ENCODE measurements at places on chromosomes 2 and 18.

DNA sequence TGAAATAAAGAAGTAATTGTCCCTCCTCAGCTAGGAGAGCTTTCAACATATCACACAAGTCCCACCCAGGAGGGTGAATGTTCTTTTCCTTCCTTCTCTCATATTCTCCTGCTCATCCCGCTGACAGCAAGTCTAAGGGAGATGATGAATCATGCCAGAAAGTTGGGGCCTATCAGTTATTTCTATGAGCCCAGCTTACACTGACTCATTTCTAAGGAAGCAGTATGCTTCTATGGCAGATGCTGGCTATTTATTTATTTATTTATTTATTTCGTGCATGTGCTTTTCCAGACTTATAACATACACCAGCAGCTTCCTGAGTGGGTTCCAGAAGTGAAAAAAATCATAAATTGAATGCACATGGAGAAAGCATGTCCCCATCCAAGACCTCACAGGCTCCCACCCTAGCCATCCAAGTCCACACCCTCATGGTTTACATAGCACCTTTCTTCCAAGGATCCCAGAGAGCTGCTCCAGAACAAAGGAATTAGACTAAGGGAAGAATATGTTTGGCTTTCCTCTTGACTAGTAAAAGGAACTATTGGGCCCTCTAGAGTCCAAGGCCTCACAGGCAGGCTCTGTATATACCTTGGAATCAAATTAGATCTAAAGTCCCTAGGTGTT lies 1074.2 kb upstream of the ZEB2 start:
- DNase-seq: peak; percentile 5

- DNase-seq: no peak
These were observed 246.3 kb downstream of the SUCLG1 start for GRCh38 chr2:84212611-84213314.

- no peak for DNase-seq
These were observed 7.6 kb downstream of the FAM168B start for GRCh38 chr2:131085646-131086045.

GRCh38 chr2:110773401-110773921 lies 41.1 kb downstream of the ACOXL start:
- DNase-seq: no peak

- no peak for DNase-seq
These were observed 96.4 kb downstream of the EN1 start for GRCh38 chr2:118750959-118751565.

DNA sequence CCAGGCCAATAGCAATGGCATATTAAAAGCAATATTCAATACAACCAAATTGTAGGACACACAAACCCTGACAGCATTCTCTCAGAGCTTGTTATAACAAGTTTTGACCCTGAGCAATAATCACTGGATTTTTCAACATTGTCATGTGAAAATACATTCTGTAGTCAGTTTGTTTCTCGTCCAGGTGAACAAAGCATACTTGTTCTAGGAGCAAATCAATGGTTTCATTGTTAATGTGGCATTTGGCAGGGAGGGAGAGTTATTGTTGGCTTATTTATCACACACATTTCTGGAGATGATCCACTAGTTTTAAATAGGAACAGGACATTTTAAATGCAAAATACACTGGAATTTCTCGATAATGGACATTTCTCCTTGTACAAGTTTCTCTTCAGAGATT lies 69.9 kb upstream of the L3MBTL4 start:
- DNase-seq: no peak

- no peak for DNase-seq
These were observed 394.7 kb upstream of the ZNF804A start for GRCh38 chr2:184203661-184204060.

DNA sequence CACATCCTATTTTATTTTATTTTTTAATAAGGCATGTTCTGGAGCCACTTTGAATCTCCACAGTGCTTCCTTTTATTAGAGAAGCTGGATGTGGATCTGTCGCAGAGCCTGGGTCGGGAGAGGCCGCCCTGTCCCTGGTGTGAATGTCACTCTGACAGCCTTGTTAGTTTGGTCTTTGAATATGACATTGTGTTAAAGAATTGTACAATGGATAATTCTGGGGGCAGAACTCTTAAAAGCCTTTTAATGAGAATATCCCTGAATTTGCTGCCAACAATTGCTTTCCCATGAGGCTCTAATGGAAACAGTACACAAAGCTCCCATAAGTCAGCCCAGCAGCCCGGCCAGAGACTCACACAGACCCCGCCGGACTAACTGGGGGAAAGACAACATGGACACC lies 82.4 kb downstream of the MTCL1 start:
- no peak for DNase-seq

DNA sequence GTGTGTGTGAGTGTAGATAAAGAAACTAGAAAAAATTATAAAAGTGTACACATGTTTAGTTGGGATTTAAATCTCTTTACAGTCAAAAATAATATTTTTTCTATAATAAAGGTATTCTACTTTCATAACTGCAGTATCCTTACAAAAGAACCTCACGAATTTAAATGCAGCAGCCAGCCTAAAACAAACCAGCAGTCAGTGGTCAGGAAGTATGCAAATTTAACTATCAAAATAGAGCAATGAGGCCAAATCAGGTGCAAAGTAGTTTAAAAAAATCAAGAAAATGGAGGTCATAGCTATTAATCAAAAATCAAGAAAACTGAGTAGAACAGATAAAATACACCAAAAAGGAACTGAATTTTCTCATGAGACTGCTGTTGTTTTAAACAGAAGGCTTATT lies 407.1 kb downstream of the CDH19 start:
- DNase-seq: no peak

GRCh38 chr18:57373017-57373416 lies 20.7 kb downstream of the ST8SIA3 start:
- no peak for DNase-seq

DNA sequence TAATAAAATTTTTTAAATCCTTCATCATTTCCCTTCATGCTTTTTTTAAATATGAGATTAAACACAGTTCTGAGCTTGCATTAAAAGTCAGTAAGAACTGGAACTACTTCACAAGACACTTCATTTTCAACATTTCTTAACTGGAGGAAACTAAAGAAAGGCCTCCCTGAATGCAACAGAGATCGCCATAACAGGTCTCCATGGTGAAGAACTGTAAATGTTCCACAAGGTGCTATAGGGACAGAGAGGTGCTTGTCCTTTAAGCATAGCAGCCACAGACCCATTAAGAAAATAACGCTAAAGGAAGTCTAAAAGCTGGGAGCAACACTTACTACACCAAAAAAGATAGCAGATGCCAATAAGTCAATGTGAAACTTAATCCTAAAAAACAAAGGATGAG lies 8.5 kb downstream of the STAM2 start:
- DNase-seq: no peak

DNA sequence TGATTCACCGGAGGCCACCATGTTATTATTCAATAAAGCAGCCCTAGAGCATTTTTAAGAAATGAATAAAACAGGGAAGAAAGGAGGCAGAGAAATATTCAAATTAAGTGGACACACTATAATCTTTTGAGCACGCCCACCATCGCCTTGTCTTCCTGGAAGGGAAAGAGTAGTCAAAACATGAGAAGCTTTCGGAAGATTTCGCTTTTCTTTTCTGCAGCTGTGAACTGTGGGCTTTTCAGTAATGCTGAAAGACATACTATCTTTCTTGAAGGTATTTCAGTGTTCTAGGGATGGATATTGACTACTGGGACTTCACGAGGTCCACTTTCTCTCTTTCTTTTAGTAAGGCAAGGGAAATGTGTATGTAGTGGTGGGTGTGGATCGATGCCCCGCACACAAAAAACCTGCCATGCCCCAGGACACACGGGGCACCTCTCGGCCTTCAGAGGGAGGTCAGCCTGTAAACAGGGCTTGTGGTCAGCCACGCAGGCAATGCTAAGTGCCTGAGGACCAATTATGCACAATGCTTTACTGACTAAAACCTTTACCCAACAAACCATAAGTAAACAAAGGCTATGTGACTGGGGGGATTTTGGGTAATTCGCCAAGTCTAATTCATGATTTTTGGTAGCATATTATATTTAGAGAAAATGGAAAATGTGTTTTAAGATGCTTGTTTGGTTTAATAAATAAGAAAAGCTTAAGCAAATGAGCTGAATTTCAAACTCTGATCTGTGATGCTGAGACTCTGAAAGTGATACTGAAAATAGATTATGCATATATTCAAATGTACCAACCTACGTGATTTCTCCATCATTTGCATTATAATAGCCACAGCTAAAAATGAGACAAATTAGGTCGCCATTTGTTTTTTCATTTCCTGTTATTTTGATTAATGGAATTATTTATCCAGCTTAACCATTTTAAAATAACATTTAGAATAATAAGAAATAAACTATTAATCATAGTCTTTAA lies 130.5 kb downstream of the ZNF516 start:
- DNase-seq: no peak

DNA sequence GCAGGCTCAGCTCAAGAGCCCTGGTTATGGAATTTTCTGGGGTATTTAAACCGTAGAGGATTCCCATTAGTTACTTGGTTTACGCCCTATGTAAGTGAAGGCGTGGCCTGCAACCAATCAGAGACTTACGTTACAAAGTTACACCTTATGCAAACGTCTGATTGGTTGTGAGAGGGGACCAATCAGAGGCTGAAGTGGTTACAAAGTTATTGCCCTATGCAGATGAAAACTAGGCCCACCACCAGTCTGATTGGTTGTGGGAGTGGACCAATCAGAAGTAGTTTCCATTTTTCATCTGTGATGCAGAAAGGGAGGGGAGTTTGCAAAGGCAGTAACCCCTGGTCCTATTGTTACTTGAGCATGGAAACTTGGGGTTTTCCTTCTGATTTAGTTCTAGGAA lies 49.1 kb downstream of the DLGAP1 start:
- no peak for DNase-seq

- DNase-seq: no peak
These were observed 475.2 kb upstream of the UBE2E3 start for GRCh38 chr2:180505203-180505602.

GRCh38 chr18:3153107-3153704 lies 66.6 kb downstream of the MYOM1 start:
- DNase-seq: no peak

- no peak for DNase-seq
These were observed 16.2 kb upstream of the GPC1 start for GRCh38 chr2:240419271-240419670.

DNA sequence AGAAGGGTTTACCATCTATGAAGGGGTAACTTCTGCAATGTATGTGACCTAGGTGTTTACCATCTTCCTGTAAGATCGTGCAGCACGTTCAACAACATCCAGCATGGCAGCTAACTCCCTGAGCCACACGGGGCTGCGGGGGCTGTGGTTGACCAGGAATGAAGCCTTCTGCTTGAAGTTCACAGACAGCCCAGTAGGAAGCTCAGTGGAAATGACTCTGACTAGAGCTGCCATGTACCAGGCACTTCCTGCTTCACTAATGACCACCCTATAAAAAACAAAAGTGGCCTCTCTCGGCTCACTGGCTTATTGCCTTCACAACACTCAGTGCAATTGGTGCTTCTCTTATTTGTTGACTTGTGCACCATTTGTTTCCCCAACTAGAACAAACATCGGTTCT lies 99.7 kb upstream of the SMAD7 start:
- no peak for DNase-seq

- DNase-seq: no peak
These were observed 36.3 kb downstream of the MOGAT1 start for GRCh38 chr2:222707689-222708273.

GRCh38 chr2:191691016-191691735 lies 13.2 kb downstream of the NABP1 start:
- DNase-seq: no peak

- no peak for DNase-seq
These were observed 416.8 kb downstream of the FIGN start for GRCh38 chr2:163319006-163319405.

GRCh38 chr18:43596105-43596712 lies 318.9 kb upstream of the SYT4 start:
- DNase-seq: no peak

- DNase-seq: no peak
These were observed 14.4 kb upstream of the MYO3B start for GRCh38 chr2:170163411-170164065.

GRCh38 chr18:70641156-70641775 lies 352.4 kb downstream of the SOCS6 start:
- DNase-seq: no peak

DNA sequence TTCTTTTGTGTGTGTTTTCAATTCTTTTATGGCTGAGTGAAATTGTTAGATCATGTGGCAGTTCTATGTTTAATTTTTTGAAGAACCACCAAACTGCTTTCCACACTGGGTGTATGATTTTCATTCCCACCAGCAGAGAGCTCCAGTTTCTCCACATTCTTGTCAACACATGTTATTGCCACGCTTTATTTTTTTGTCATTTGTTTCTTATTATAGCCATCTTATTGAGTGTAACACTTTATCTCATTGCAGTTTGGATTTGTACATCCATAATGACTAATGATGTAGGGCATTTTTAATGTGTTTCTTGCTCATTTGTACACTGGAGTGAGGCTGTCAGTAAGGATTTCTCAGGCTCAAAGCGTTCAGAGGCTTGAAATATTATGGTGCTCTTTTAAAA lies 184.2 kb downstream of the PIEZO2 start:
- DNase-seq: no peak

DNA sequence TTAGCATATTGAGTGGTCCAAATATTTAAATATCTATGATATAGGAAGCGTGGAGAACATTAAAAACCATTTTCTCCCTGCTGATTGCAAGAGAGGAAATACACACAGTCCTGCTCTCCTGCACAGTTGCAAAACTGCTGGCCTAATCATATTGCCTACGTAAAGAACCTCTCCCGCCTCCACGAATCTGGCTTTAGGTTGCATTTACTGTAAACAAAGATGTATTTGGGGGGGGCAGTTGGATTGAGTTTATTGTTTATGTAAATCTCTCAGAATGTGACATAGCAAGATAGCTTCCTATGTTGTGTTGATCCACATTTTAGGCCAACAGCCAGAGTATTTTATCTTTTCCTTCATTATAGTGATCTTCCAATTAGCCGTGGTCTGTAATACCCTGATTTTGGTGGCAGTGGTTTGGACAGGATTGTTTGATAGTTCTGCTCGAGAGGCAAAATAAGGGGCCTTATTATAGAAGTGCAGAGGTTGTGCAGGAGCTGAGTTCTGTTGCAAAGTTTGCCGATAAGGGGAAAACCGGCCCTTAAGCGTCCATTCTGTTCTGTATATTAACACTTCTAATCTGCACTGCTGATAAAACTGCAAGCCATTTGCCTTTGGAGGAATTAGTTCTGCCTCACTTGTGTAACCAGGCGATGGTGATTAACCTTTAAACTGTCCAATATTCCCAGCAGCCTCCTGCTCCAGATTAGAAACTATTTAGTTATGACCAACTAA lies 101.6 kb upstream of the SIX3 start:
- DNase-seq: no peak

- DNase-seq: no peak
These were observed 333.9 kb downstream of the PDE11A start for GRCh38 chr2:177738461-177739235.

GRCh38 chr2:98293931-98294687 lies 52.1 kb upstream of the CNGA3 start:
- no peak for DNase-seq

GRCh38 chr2:2333076-2333475 lies 2.0 kb upstream of the MYT1L start:
- DNase-seq: no peak

- DNase-seq: no peak
These were observed 33.2 kb upstream of the YES1 start for GRCh38 chr18:845152-845819.

Data from ELF-1 (cell line).